Naive thymus-derived CD4-positive, alpha-beta T cell (primary cell): ENCODE measurements at places on chromosomes 16 and 17.

DNA sequence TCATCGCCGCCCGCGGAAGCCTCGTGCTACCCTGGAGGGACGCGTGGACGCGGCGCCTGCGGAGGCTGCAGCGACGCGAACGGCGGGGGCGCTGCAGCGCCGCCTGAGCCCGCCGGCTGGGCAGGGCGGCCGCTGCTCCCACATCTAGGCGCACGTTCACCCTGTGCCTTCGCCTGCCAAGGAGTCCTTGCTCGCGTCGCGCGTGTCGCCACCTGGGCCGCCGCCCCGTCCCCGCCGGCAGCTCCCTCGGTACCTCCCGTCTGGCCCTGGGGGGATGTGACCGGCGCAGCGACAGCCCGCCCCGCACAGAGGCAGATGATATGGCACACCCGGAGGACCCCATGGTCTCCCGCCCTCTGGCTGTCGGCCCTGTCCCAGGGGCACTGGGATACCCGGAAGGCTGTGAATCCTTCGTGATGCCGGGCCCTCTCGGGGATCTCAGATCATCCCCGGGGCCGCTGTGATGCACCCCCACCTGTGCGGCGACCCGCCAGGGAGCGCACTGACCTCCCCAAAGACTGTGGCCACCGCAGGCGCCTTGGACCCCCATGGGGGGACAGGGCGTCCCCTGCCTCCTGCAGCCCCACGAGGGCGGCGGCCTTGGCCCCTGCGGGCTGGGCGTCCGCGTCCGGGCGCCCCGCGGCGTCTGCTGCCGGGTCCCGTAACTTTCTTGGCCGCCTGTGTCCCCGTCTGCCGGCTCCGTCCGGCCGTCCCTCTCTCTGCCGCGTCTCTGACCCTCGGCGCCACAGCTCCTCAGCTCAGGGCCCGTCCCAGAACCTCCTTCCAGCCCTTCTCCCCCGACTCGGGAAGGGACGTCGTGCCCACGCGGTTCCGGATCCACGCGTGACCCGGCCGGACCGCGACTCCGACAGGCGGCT, 689 bp upstream of the TBC1D24 start:
- DNase-seq, result peak; percentile 47

- DNase-seq, result no peak
These were observed 10.3 kb downstream of the RFFL start for GRCh38 chr17:35053204-35053603.

DNA sequence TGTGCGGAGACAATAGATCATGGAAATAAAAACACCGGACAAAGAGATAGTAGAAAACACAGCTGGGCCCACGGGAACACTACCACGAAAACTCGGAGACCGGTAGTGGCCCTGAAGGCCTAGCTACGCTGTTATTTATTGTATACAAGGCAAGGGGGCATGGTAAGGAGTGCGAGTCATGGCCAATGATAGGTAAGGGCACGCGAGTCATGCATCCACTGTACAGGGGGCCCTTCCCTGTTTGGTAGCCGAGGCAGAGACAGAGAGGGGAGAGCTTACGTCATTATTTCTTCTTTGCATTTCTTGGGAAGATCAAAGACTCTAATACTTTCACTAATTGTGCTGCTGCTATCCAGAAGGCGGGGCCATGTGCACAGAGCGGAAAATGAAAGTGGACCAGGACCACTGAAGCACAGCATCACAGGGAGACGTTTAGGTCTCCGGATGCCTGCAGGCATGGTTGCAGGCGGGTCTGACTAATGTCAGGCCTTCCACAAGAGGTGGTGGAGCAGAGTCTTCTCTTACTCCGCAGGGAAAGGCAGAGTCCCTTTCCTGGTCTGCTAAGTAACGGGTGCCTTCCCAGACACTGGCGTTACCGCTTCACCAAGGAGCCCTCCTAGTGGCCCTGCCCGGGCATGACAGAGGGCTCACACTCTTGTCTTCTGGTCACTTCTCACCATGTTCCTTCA, 74.4 kb upstream of the ARL4D start:
- no peak for DNase-seq

DNA sequence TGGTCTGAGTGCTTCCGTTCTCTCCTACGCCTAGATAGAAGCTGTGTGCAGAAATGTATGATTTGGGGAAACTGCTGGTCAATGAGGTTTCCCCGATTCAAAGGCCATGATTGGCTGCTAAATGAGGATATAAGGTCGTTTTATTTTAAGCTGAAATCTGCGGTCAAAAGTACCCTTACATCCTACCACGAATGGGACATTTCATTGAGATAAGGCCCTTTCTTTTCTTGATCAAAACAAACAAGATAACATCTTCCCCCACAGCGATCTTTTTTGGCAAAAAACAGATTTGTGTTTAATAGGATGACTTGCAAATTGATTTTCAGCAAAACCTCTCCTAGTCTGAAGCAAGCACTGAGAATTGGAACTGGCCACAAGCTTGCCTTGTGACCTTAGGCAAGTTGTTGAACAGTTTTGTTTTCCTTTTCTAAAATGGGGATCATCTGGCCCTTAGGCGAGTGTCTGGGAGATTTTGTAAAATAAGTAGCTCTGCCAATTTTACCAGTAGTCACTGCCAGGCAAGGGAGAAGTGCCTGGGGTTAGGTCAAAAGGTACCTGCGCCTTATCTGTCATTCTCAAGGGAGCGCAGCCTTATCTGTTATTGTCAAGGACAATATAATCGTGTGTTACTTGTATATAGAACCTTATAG, 635 bp downstream of the SCPEP1 start:
- DNase-seq, result no peak

- no peak for DNase-seq
These were observed 24.7 kb upstream of the KRT20 start for GRCh38 chr17:40909755-40910154.

GRCh38 chr17:41016578-41017215, 7.8 kb upstream of the KRTAP3-1 start:
- DNase-seq, result no peak

DNA sequence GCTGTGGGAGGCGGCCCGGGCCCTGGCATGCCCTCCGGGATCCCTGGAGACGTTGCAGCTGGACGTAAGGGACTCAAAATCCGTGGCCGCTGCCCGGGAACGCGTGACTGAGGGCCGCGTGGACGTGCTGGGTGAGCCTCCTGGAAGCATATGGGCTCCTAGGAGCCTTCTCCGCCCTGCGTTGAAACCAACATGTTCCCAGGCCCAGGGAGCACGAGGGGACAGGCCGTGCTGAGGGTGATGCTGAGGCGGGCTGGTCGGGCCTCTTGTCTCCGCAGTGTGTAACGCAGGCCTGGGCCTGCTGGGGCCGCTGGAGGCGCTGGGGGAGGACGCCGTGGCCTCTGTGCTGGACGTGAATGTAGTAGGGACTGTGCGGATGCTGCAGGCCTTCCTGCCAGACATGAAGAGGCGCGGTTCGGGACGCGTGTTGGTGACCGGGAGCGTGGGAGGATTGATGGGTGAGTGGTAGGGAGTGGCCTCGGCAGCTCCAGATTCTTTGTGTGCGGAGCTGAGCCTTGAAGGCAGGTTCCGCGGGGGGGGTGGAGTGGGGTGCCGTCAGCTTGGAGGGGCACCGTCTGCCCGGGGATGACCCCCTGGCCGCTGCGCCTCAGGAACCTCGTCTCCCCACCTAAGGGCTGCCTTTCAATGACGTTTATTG, 567 bp downstream of the HSD17B1 start:
- no peak for DNase-seq

GRCh38 chr17:11737313-11737679, 139.0 kb downstream of the DNAH9 start:
- no peak for DNase-seq

DNA sequence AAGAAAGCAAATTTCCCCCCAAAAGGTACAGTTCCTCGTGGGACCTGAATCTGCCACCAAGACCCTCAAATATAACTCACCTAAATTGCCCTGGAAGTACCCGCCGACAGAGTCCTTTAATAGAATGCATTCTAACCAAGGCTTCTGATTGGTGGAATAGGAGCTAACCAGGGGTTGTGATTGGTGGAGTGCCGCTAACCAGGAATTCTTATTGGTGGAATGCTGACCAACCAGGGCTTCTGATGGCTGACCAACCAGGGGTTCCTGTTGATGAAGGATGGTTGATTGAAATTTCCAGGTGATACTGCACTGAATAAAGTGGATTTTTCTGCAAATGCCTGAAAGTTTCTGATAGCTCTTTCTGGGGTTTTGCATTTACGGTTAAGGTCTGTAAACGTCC, 6.5 kb downstream of the TFAP4 start:
- no peak for DNase-seq

- DNase-seq, result no peak
These were observed 158.9 kb upstream of the NOL11 start for GRCh38 chr17:67558740-67559380.

DNA sequence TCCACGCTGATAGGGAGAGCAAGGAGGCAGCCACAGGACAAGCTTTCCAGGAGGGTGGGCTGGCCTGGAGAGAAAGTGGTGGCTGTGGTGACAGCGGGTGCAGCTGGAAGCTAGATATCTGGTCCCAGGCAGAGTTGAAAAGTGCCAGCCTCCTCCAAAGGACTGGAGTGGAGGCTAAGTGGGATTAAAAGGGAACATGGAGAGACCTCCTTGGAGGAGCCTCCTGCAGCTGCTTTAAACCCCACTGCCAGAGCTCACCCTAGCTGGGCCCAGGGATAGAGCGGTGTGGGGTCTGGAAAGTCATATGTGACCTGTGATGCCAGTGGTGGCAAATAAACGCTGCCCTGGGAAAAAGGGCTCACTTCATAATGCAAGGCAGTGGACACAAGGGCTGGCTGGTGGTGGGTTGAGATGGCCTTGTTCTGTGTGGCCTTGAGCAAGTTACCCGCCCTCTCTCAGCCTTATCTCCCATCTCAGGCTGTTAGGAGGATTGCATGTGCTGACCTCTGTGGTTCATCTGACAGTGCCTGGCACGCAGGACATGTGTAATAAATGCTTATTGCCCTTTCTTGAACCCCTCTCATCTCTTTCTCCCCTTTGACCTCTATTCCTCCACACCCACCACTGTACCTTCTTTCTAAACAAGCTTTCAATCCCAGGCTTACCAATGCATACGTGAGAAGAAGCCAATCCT, 61.0 kb upstream of the LGALS9 start:
- no peak for DNase-seq

DNA sequence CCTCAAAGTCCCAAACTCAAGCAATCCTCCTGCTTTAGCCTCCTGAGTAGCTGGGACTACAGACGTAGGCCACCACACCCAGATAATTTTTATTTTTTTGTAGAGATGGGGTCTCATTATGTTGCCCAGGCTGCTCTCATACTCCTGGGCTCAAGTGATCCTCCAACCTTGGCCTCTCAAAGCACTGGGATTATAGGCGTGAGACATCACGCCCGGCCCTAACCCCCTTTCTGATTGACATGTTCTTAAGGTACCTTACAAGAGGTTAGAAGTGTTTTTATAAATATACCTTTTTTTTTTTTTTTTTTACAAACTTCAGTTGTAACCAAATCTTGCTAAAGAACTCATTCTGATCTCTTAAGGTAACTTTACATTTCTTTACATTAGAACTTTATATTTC, 64.8 kb downstream of the GNA13 start:
- no peak for DNase-seq

- no peak for DNase-seq
These were observed 9.7 kb downstream of the RAD51C start for GRCh38 chr17:58702045-58702476.

DNA sequence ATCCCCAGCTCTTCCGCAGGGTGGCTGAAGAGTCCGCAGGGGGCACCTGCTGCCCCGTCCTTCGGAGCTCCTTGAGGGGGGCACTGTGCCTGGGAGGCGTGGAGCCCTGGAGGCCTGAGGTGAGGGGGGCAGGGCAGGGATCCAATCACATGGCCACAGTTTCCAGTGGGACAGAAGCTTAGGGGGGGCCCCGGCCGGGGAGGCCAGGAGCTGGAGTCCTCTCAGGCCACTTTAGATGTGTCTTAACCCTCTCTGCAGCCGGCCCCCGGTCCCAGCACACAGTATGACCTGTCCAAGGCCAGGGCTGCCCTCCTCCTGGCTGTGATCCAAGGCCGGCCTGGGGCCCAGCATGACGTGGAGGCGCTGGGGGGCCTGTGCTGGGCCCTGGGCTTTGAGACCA, 10.8 kb downstream of the ZNF213 start:
- no peak for DNase-seq

DNA sequence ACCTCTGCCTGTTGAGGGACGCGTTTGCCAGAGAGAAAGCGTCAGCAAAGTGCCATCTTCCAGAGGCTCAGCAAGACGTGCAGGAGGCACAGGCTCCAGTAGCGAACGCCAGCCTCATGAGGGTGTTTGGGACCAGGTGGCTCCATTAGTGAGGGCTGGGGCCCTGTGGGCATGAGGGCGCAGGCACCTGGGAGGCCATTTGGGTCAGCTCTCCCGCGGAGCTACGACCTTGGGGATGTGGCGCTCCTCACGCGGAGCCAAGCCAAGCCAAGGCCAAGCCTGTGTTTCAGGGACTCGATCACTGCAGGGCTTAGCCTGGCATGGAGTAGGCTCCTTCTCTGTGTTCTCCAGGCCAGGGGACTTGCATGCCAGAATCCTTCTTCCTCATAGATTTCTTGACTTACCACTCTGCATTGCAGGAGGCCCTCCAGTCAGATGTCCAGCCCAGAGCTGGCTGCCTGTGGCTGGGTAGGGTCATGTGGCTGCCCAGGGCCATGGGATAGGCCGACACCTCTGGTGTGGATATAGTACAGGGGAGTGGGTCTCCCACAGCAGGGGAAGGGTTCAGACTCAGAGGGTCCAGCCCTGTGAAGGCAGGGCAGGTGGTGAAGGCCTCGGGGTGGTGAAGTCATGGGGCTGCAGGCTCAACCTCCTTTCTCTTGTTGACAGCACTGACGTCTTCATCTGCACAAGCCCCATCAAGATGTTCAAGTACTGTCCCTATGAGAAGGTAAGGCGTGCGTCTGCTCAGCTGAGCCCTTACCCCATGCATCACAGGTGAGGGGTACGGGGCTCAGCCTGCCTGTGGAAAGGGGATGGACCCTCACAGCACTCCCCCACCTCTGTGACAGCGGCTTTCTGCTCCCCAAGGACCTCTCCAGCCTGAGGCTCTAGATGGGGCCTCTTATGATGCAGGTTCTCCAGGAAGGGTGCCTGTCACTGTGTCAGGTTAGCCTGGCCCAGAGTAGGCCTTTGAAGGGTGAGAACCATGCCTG, 19.6 kb downstream of the NT5M start:
- DNase-seq, result no peak

DNA sequence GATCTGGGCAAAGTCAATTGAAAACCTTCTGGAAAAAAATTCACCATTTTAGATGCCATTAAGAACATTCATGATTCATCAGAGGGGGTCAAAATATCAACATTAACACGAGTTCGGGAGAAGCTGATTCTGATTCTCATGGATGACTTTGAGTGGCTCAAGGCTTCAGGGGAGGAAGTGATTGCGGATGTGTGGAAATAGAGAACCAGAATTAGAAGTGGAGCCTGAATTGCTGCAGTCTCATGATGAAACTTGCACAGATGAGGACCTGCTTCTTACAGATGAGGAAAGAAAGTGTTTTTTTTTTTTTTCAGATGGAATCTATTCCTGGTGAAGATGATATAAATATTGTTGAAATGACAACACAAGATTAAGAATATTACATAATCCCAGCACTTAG, 12.9 kb downstream of the ITGAX start:
- no peak for DNase-seq

DNA sequence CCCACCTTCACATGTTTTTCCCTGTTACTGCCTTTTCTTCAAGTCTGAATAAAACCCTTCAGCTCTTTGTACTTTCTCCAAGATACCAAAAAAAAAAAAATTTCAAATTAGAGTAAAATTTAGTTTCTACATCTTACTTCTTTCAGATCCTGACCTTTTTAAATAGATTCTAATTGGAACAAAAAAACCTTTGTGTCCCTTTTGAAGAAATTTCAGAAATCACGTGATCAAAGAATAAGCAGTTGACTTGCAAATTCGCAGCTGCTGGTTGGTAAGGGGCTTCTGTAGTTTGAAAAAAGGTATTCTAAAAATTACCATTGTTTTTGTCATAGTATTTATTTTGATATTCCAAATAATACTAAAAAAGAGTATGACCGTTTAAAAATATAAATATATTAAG, 71.7 kb downstream of the CDC27 start:
- no peak for DNase-seq

- no peak for DNase-seq
These were observed 82.8 kb downstream of the METRNL start for GRCh38 chr17:83162035-83162745.
